ENCODE measurements at places on chromosomes 13 and 19.

DNA sequence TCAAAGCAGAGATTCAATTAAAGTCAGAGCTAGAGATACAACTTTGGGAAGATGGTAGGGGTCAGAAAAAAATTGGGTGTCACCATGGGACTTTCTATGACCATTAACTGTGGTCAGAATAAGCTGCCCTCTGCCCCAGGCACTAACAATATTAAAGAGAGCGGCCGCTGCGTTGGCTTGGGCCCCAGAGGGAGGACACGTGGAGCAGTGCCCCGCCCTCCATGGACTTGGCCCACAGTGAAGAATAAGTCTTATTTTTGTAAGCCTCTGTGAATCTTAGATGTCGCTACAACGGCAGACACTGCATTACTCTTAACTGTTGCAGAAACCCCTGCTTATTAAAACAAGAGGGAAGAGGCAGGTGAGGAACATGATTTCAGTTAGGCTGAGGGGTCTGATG is 172.7 kb downstream of the UQCRFS1 start:
- no peak for DNase-seq

DNA sequence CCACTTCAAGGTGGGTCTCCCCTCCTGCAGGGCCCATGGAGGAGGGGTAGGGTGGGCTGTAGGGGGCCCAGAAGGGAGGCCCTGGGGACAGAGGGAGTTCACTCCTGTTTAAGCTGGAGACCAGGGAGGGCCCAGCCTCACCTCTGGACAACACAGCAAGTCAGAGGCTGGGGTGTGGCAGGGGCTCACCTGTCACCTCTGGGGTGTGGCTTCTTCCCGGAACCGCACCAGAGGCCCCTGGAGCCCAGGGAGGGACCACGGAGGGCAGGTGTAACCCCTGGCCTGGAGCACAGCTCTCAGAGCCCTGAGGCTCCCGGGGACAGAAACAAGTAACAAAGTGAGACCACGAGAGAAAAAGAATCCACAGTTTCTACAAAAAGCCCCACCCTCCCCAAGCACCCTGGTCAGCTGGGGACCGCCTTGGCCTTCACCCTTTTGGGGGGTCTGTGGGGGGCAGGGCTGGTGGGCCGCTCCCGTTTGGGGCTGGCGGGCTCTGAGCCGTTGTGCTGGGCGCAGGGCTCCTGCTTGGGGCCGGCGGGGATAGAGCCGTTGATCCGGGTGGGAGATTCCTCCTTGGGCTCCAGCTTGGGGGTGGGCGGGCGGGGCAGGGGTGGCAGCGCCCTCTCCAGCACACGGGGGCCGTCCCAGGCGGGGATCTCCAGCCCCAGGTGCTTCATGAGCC is 8.0 kb downstream of the SIRT6 start:
- no peak for DNase-seq

- no peak for DNase-seq
These were observed 323.0 kb downstream of the NDFIP2 start for GRCh38 chr13:79803989-79804388.

DNA sequence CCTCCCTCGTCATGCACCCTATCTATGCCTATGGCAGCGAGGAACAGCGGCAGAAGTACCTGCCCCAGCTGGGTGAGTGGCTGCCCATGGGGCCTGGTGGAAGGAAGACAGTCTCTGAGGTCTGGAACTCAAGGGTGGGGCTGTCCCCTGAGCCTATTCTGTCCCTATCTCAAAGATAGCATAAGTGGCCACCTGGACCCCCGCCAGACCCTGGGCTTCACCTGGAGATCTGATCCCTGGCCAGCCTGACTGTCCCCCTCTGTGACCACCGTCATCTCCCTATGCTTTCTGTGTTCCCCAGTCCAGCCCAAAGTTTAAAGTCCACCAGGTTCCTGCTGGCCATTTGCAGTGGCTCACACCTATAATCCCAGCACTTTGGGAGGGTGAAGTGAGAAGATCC is 2.6 kb downstream of the GCDH start:
- no peak for DNase-seq

GRCh38 chr13:78383071-78383484 is 220.3 kb downstream of the POU4F1 start:
- DNase-seq: no peak

GRCh38 chr19:6589711-6590257 is 1.2 kb downstream of the CD70 start:
- DNase-seq: no peak

- DNase-seq: no peak
These were observed 5.9 kb downstream of the ZSCAN5B start for GRCh38 chr19:56191711-56192110.

DNA sequence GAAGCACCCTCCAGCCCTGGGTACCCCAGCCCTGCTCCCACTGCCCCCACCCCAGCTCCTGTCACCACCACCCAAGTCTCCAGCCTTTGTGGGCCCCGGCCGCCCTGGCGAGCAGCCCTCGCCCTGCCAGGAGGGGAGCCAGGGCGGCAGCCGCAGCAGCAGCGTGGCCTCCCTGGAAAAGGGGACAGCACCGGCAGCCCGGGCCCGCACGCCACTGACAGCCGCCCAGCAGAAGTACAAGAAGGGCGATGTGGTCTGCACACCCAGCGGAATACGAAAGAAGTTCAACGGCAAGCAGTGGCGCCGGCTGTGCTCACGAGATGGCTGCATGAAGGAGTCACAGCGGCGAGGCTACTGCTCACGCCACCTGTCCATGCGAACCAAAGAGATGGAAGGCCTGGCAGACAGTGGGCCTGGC is 3.9 kb downstream of the CIC start:
- no peak for DNase-seq

GRCh38 chr13:23849670-23850069 is 39.5 kb downstream of the MIPEP start:
- no peak for DNase-seq

DNA sequence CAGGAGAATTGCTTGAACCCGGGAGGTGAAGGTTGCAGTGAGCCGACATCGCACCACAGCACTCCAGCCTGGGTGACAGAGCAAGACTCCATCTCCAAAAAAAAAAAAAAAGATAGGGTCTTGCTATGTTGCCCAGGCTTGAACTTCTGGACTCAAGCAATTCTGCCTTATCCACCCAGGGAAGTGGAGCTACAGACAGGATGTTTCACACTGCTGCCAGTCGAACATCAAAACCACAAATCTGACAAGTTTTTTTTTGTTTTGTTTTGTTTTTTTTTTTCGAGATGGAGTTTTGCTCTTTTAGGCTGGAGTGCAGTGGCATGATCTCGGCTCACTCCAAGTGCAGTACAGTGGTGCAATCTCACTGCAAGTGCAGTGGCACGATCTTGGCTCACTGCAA is 10.8 kb downstream of the XPO4 start:
- no peak for DNase-seq

- DNase-seq: no peak
These were observed 59.5 kb downstream of the FGF9 start for GRCh38 chr13:21730186-21730880.

DNA sequence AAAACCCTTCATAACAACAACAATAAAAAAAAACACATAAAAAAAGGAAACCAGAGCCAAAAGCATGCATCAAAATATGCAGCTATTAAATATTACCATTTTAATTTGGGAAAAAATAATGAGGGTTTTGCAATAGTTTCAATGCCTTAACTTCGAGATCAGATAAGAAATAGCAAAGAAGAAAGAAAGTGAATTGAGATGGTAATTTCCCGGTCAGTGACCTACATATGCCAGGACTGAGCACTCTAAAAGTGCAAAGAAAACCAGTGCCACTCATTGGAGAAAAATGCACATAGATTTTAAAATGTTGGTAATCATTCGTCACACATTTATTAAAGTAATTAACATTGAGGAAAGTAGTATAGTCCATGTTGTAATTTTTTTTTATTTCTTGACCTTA is 944.2 kb downstream of the EFNB2 start:
- DNase-seq: no peak

GRCh38 chr13:51618626-51619025 is 34.4 kb downstream of the WDFY2 start:
- no peak for DNase-seq

GRCh38 chr19:2982561-2982960 is 5.2 kb downstream of the TLE6 start:
- no peak for DNase-seq

GRCh38 chr13:47672245-47673008 is 328.6 kb downstream of the SUCLA2 start:
- DNase-seq: no peak

- no peak for DNase-seq
These were observed 65.9 kb upstream of the MCF2L start for GRCh38 chr13:112903071-112903577.

DNA sequence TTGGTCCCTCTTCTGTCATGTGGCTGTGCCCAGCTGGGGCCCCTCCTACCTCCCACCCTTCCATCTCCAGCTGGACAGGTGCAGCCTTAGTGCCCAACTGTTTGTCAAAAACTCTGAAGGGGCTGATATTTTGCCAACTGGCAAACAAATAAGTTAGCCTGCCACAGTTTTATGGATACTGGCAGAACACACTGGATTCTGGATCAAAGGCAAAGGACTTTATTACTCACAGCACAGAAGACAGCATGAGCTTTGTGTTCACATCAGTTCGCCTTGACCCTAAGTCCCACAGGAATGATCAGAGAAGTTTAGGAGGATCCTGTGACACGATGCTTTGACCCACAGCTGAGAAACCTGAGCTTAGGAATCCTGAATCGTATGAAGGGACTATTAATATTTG is 16.4 kb downstream of the KLK2 start:
- no peak for DNase-seq

DNA sequence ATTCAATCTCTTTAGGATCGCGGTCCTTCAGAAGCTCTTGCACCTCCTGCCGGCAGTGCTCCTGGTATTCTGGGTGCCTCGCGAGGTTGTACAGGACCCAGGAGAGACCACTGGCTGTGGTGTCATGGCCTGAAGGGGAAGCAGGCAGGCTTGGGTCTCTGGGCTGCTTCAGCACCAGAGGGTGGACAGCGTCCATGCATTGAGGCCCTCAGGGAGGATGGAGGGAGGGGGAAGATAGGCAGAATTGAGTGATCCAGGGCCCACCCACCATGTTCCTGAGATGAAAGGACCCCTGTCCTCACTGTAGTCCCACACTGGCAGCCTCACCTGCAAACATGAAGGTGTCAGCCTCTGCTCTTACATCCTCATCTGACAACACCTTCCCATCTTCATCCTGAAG is 17.9 kb upstream of the OR10H5 start:
- no peak for DNase-seq

DNA sequence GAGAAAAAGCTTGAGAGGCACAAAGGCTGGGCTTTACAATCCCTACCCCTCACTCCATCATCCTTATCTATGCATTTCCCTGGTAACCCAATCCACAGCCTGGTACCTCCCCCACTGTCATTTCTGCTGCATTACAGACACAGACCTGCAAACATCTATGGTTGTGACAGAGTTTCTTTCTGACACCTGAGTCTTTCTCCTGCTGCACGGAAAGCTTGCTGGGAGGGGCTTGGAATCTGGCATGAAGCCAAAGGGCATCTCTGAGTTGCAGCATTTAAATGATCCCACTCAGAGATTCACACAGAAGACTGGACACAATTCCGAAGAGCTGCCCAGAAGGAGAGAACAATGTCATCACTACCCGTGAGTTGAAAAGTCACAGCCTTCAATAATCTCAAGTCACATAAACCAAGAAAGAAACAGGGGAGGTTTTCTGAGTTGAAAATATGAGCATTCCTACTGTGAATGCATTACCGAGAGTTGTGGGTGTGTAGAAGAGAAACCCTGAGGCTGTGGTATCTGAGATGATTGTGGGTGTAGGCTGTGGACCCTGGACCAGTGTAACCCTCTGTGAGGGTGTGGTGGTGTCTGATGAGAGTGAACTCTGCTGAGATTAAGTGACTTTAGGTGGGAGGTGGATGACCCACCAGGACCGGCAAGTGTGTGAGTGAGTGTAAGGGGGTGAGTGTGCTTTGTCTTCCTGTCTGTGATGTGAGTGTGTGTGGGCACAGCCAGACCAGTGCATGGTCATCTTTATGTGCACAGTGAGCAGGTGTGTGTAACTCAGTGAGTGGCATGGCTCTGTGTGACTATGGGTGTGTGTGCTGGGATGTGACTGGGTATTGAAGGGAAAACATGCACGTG is at the start of gene LGALS14:
TSS of gene LGALS14 (plus strand) at position 301 of the 864 bp plus-strand sequence. CDS start at position 349, 48 bp downstream.
- DNase-seq: no peak

- no peak for DNase-seq
These were observed 16.7 kb downstream of the KDM4B start for GRCh38 chr19:4985551-4985991.

Measured in stimulated activated CD8-positive, alpha-beta memory T cell treated with anti-CD3 and anti-CD28 coated beads, Interleukin-15, amount 100 ng/mL, for 48 hours (primary cell).